ENCODE measurements at places on chromosomes 16 and 17.
A peak's percentile ranks its signal among the peaks of the same experiment; 100 is the strongest.

DNA sequence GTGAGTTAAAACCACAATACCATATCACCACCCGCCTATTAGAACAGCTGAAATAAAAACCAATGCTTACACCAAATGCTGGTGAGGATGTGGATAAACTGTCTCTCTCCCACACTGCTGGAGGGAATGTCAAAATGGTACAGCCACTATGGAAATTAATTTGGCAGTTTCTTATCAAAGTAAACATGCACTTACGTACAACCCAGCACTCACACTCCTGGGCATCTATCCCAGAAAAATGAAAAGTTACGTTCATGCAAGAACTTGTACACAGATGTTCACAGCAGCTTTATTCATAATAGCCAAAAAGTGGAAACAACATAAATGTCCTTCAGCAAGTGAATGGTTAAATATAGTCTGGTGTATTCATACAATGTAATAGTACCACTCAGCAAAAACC lies 173.2 kb upstream of the MYOCD start:
- no peak for DNase-seq

GRCh38 chr16:23566724-23567123 lies 9.2 kb downstream of the UBFD1 start:
- no peak for DNase-seq

DNA sequence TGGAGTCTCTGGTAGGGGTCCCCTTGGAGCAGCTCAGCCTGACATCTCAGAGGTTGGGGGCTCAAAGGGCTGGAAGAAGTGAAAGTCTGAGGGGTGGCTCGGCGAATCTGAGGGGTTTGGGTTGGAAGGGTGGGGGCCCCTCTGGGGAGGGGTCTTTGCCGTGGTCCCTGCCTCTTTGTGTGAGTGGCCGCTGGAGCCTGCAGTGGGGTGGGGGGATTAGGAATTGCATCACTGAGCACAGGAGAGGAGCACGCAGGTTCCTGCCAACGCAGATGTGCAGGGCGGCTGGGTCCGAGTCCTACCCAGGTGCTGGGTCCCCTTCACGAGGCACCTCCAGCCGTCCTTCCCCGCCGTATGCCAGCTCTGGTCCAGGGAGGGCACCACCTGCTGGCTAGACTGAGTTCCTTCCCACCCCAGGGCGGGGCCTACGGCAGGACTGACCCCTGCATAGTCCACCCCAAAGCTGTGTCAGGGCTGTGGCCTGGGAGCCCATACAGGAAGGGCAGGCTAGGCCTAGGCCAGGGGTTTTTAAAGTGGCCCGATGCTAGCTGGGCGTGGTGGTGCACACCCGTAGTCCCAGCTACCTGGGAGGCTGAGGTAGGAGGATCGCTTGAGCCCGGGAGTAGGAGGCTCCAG lies 9.9 kb downstream of the FMNL1 start:
- DNase-seq = peak; percentile 50

- no peak for DNase-seq
These were observed 2.7 kb downstream of the LDAF1 start for GRCh38 chr16:21161211-21161610.

DNA sequence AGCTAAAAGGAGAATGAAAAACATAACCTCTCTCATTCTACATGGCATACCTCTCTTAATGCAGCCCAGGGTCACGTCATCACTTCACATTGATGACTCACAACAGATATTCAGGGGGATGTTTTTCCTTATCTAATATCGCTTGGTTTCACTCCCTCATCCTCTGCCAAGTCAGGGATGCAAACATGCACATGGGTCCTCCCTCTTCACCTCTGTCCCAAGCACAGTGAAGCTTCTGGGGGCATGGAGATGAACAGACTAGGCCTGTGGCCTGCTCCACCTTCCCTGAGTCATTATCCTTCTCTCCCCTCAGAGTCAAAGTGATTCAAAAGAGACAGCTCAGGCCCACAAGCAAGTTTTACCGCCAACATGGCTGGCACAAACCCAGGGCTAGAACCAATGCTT lies 2.3 kb upstream of the MT2A start:
- DNase-seq = peak; percentile 27

All from SW480 (cell line).